Glutamatergic neuron (in vitro differentiated cells): ENCODE measurements at places on chromosomes 3 and 15. TPM values are rescaled to one million over a fixed set of nuclear protein-coding genes. Genes with fewer than 3 reads are reported as not detected.

Gene TM6SF1
- total RNA-seq = not detected

Gene GOLGA6L10
- total RNA-seq = 0.96 TPM

Gene BSN
- 46.9 TPM for total RNA-seq

- H3K27me3 ChIP-seq = no peaks in the 10 kb centered on the region
- no peak overlapping the region for H3K27ac ChIP-seq
- DNase-seq = no peak
Observed at GRCh38 chr3:155411500-155412223, 118.2 kb upstream of the STRIT1 start.

DNA sequence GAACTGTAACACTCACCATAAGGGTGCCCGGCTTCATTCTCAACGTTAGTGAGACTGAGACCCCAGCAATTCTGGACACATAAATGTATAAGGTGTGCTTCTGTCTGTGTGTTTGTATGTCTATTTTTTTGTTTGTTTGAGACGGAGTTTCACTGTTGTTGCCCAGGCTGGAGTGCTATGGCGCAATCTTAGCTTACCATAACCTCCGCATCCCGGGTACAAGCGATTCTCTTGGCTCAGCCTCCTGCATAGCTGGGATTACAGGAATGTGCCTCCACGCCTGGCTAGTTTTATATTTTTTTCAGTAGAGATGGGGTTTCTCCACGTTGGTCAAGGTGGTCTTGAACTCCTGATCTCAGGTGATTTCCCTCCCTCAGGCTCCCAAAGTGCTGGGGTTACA lies 43.3 kb upstream of the C2CD4B start:
- no peak for DNase-seq
- no peak overlapping the region for H3K4me3 ChIP-seq
- peaks cover 21% of the 10 kb centered on the region for H3K36me3 ChIP-seq
- no peaks in the 10 kb centered on the region for H3K4me1 ChIP-seq

GRCh38 chr3:13420045-13420830 lies at the start of gene NUP210:
Gene NUP210, minus strand, starts transcription at chr3:13420322. Its CDS starts 96 bp downstream, at chr3:13420226.
- DNase-seq = peak; percentile 55
- peaks cover 9% of the 10 kb centered on the region for H3K27me3 ChIP-seq
- no peaks in the 10 kb centered on the region for H3K36me3 ChIP-seq
- no peaks in the 10 kb centered on the region for H3K4me1 ChIP-seq
- peak within 1 kb of the TSS; percentile 61 for H3K4me3 ChIP-seq
- no peak within 1 kb of the TSS for H3K27ac ChIP-seq
